Hematopoietic multipotent progenitor cell treated with erythropoietin and hydrocortisone succinate and interleukin-3 and kit ligand, for 6 days (in vitro differentiated cells): ENCODE measurements at places on chromosomes 7 and 10.

DNA sequence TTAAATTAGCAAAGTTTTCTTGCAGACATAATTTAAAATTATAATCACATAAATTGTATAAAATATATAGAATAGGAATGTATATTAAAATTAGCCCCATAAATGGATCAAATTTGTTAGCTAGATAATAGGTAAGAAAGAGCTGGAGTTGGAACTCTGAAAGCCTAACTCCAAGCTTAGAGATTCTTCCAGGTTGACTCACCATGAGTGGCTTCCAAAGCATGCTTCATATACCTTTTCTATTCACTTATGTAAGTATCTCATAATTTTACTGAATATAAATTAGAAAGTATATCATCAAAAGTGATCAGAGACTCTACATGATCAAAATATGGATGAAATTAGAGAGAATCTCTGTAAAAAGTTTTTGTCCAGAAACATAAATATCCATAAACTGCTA, 320.7 kb upstream of the MAGI2 start:
- no peak for DNase-seq

DNA sequence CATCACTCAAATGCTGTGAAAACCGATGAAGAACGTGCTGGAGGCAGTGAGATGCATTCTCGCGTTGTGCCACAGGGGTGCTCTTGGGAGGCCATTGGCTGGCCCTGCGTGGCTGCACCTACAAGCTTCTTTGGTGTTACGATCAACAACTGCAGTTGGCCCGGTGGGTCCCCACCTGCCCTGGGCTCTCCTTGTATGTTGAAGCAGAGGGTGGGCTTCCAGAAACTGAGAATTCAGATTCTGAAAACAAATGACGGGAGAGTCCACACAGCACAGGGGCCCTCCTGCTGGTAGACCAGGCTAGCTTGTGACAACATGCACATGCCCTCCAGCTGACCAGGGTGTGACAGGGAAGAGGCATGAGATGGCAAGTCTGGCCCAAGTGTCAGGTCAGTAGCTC, 23.7 kb upstream of the DDC start:
- peak; percentile 49 for DNase-seq

DNA sequence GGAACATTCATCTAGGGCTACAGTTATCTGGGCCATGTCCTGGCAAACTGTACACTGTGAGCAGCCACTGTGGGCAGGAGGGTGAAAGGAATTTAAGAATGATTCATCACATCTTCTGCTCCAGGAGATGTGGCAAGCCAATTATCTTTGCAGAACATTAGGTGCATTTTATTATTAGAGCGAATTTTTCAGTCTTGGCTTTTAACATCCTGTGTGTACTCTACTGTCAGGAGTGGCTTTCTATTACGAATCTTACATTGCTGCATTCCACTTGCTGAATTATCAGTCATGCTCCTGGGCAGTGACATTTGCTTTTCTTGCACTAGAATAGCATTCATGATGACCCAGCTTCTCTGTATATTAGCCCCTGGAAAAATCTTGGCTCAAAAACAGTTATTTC, 109.2 kb upstream of the TARP start:
- DNase-seq = peak; percentile 17

DNA sequence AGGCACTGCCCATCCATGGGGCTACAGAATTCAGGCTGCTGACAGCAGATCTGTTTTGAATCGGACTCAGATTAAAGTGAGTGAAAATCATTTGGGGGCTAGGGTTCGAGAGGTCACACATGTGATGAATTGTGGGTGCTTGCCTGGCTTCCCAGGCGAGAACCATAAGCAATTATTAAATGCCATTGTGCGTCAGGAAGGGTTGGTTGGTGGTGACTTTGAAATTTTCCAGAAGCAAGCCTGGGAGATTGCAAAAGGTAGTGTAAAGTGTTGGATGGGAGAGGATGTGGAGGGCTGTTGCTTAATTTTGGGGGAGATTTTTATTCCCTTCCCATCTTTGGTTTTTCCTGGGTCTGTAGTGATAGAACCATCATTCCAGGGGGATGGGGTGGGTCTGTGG, 34.6 kb downstream of the LRMDA start:
- DNase-seq = no peak
